ENCODE measurements at places on chromosomes 3 and 15. TPM values are rescaled to one million over a fixed set of nuclear protein-coding genes. Genes with fewer than 3 reads are reported as not detected.

Gene DPPA2
- not detected for total RNA-seq

Gene GOLGA6D
- not detected for total RNA-seq

Gene RETNLB
- not detected for total RNA-seq

Gene PRICKLE2
- 10.0 TPM for total RNA-seq

Gene CLRN1
- total RNA-seq, result not detected

Gene CHRM5
- not detected for total RNA-seq

GRCh38 chr3:82474711-82475110 is 713.3 kb upstream of the GBE1 start:
- no peaks in the 10 kb centered on the region for H3K27me3 ChIP-seq
- no peak overlapping the region for H3K27ac ChIP-seq
- H3K4me3 ChIP-seq, result no peak overlapping the region
- no peaks in the 10 kb centered on the region for H3K36me3 ChIP-seq

DNA sequence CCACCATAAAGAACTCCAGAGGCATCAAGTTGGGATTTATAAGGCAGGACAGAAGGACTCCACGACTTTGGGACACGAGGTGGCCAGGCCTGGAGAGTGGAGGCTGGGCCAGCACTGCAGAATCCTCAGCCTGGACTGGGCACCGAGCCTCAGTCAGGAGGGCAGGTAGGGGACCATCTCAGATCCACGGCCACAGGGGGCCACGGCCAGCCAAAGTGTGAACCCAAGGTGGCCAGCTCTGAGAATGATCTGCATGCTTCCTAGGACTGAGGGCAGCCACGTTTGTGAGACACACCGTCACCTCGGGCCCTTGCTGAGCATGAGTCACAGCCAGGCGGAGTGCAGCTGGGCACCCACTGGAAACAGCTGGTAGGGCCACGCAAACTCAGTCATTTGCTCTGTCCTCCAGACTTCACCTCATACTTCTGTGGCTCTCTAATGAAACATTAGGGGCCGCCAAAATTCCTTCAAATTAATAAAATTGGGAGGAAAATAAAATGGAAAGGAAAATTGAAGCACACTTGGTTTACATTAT is 65.8 kb downstream of the CTNNB1 start:
- no peaks in the 10 kb centered on the region for H3K36me3 ChIP-seq
- H3K27ac ChIP-seq, result no peak overlapping the region
- H3K27me3 ChIP-seq, result no peaks in the 10 kb centered on the region
- H3K4me1 ChIP-seq, result no peaks in the 10 kb centered on the region

DNA sequence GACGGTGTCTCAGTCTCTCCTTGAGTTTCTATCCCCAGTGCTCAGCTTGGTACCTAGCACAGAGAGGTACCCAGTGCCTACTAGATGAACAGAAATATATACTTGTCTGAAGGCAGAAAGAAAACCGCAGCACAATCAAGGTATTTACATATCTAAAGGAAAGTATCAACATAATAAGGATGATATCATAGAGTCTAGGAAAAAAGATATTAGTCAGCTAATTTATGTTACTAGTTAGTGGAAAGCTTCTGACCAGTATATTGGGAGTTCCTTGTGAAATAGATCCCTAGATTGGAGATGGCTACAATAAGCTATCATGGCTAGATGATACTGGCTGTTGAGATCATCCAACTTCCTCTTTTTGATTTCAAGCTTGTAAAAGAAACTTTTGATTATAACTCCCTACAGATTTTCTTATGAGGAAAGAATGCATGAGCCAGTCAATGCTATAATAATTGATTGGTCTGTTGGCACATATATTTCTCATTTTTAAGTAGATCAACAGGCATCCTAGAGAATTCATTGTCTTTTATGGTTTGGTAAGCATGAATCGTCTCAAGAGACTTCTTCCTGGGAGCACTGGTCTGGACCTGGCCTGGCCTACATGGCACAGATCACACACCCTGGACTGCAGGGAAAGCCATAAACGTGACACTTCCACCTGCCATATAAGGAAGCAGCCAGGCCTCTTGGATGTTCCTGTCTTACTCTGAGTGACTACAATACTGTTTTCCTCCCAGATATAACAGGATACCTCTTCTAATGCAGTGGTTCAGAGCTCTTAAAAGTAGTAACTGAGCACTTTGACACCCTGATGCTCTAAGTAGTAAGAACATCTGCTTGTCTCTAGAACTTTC is 60.7 kb downstream of the IMPG2 start:
- H3K27ac ChIP-seq, result no peak overlapping the region
- H3K27me3 ChIP-seq, result no peaks in the 10 kb centered on the region
- no peak for DNase-seq

GRCh38 chr3:128378631-128379347 is 87.9 kb downstream of the DNAJB8 start:
- no peak overlapping the region for H3K4me3 ChIP-seq
- H3K27ac ChIP-seq, result peak overlapping the region; percentile 70
- no peaks in the 10 kb centered on the region for H3K27me3 ChIP-seq
- peaks cover 26% of the 10 kb centered on the region for H3K4me1 ChIP-seq
- no peaks in the 10 kb centered on the region for H3K36me3 ChIP-seq
- DNase-seq, result peak; percentile 70

DNA sequence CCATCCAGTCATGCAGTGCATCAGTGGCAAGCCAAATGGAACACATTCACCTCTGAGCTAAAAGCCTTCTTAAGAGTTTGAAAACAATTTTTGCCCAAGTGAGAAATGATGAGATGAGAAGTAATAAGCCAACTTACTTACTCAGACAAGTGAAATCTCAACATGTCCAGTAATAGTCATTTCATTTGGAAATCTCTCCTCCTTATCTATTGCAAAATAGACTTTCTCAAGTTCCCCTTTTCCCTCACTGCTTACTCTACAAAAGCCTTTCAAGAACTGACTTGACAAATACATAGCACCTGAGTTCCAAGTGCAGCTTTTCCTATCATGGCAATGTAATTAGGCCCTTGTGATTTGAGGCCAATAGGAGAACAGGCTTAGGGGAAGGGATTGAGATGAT is 282.3 kb downstream of the SLC9A9 start:
- H3K27ac ChIP-seq, result no peak overlapping the region
- no peak overlapping the region for H3K4me3 ChIP-seq
- DNase-seq, result no peak
- H3K36me3 ChIP-seq, result no peaks in the 10 kb centered on the region

DNA sequence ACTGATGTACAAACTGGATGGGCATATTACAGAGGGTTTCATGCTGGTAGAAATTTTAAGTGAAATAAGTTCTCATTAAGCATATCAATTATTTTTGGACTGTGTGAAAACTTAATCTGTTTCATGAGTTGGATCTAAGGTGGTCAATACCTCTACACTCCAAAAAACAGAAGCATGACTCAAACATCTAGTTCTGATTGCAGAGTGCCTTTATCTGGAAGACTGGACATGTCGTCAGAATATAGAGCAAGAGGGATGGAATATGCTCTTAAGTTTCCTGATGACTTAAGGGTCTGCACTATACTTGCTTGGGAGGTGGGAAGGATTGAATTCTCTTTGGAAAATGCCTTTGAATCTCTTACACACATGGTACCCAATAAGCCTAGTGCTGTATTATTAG is 138.3 kb downstream of the LPP start:
- no peak overlapping the region for H3K27ac ChIP-seq
- H3K36me3 ChIP-seq, result no peaks in the 10 kb centered on the region
- H3K4me3 ChIP-seq, result no peak overlapping the region
- H3K27me3 ChIP-seq, result no peaks in the 10 kb centered on the region
- peaks cover 75% of the 10 kb centered on the region for H3K4me1 ChIP-seq
- no peak for DNase-seq

GRCh38 chr3:190119461-190120268 is 1.0 kb downstream of the P3H2 start:
- H3K36me3 ChIP-seq, result no peaks in the 10 kb centered on the region
- peaks cover 30% of the 10 kb centered on the region for H3K27me3 ChIP-seq
- DNase-seq, result no peak

DNA sequence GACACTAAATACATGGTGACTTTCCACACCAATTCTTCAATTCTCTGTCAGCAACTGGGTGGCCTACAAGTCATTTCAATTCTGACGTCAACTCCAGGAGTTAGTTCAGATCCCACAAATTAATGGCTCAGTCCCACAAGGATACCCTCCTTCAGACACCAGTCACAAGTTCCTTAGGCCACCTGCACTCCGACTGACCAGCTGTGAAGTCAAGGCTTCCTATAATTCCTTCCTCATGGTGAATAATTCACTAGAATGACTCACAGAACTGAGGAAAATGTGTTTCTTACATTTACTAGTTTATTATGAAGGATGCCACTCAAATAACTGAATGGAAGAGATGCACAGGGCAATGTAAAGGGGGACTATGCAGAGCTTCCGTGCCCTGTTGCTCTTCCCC is 6.3 kb upstream of the PIAS1 start:
- no peaks in the 10 kb centered on the region for H3K27me3 ChIP-seq
- no peak for DNase-seq
- H3K4me1 ChIP-seq, result no peaks in the 10 kb centered on the region
- H3K27ac ChIP-seq, result no peak overlapping the region

DNA sequence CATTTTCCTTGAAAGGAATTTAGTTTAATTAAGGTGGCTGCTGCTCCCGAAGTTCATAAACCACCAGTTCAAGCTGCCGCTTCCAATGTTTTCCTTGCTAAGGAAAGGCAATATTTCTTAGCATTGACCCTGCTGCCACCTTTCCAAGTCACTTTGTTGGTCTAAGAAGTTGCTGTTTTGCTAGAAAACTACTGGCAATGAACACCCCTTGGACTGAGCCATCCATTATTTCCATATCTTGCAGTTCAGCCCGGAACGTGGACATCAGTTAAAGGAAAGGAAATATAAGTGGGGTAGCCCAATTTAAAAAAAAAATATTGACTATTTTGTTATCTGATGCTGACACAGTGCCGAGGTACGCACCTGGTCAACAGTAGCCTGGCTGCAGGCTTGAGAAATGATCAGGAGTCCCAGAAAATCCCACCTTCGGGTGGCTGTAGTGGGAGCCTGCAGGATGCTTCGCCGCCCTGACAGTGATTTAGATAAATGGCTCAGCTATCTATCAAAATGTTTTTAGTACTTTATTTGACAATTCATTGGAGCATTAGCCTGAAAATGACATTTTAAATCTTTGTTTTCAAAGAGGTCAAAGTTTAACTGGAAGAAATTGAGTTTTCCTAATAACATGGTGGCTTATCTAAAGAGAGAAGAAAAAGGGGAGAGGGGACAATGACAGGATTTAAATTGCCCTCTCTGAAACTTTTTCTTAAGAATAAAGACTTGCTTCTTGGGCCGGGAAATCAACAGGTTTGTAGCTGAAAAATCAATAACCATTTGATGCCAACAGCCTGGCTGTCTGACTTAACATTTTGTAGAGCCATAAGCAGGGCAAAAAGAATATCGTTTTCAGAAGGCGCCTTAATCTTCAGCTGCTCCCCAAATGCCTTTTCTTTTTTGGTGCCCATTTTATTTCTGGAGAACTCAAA is 1.6 kb downstream of the RARB start:
- no peak for DNase-seq
- H3K27ac ChIP-seq, result peak overlapping the region; percentile 96
- H3K4me3 ChIP-seq, result peak overlapping the region; percentile 66
- H3K36me3 ChIP-seq, result no peaks in the 10 kb centered on the region
- H3K4me1 ChIP-seq, result peaks cover 27% of the 10 kb centered on the region
- no peaks in the 10 kb centered on the region for H3K27me3 ChIP-seq

- H3K4me1 ChIP-seq, result peaks cover 34% of the 10 kb centered on the region
- no peaks in the 10 kb centered on the region for H3K27me3 ChIP-seq
- H3K27ac ChIP-seq, result peak overlapping the region; percentile 84
- no peak for DNase-seq
- H3K4me3 ChIP-seq, result peak overlapping the region; percentile 34
- peaks cover 23% of the 10 kb centered on the region for H3K36me3 ChIP-seq
Observed at GRCh38 chr3:52218454-52218853, 7.0 kb downstream of the TLR9 start.

DNA sequence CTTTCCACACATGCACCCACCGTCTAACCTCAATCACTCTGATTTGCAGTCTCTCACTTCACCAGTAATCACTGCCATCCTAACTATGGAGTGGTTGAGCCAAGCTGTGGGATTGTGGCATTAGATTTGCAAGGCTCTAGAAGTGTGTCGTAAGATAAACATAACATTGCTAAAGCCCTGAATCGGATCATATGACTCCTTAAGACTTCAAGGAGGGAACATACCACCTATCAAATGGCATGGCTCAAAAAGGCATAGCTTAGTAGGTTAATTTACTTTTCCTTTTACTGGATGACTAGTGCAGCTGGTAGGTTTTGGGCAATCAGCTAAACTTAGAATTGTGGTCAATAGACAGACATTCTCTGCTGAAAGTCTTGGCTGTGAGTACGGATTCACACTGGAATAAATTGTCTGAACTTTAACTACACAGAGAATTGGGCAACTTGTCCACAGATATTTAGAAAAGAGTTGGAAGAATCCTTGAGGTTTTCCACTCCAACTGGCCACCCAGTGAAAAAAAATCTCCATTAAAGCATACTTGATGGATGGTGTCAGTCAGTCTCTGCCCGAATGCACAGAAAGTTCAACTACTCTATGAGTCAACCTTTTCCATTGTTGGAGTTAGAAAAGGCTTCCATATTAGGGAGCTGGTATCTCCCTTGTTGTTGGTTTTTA is 476.7 kb upstream of the CBLB start:
- H3K4me3 ChIP-seq, result no peak overlapping the region
- DNase-seq, result no peak
- peaks cover 9% of the 10 kb centered on the region for H3K4me1 ChIP-seq
- H3K27me3 ChIP-seq, result no peaks in the 10 kb centered on the region
- H3K36me3 ChIP-seq, result no peaks in the 10 kb centered on the region

- no peaks in the 10 kb centered on the region for H3K27me3 ChIP-seq
- H3K4me3 ChIP-seq, result no peak overlapping the region
Observed at GRCh38 chr3:108833611-108834010, 11.0 kb downstream of the TRAT1 start.

DNA sequence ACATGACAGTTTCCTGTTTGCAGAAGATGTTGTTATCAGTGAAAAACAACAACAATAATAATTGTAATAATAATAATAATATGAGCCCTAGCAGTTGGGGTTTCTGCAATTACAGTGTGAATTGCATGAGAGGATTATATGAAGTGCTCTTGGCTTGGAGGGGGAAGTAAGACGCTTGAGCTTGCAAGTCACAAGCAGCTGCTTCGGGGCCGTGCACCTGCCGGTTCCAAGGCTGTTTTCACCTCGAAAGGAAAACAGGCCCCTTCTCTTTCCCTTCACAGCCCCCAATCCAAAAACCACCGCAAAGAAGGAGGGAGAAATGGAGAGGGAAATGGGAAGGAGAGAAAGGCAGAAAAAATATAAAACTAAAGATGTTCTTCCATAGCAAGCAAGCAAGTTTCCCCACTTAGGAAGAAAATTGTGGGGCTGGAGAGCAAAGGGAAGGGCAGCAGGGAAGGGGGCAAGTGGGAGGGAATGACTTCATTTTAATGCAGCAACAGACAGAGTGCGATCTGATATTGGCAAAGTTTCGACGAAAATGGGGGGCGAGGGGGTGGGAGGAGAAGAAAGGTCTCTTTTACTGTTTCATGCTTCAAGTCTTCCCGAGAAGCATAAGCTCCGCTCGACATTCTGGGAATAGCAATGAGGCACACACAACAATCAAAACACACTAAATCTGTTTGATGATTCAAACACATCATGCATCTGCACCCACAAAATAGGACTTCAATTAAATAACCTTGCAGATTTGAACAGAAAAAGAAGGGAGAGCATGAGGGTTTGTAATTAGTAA is 284.2 kb upstream of the ATP11B start:
- H3K36me3 ChIP-seq, result no peaks in the 10 kb centered on the region
- no peak overlapping the region for H3K27ac ChIP-seq
- no peak overlapping the region for H3K4me3 ChIP-seq
- H3K27me3 ChIP-seq, result no peaks in the 10 kb centered on the region
- H3K4me1 ChIP-seq, result no peaks in the 10 kb centered on the region
- DNase-seq, result no peak

- H3K4me1 ChIP-seq, result no peaks in the 10 kb centered on the region
- no peaks in the 10 kb centered on the region for H3K27me3 ChIP-seq
- DNase-seq, result no peak
- no peak overlapping the region for H3K4me3 ChIP-seq
- peaks cover 4% of the 10 kb centered on the region for H3K36me3 ChIP-seq
Observed at GRCh38 chr3:112579697-112580096, 17.9 kb downstream of the SLC35A5 start.
